ENCODE measurements at places on chromosomes 6 and 20.
A peak's percentile ranks its signal among the peaks of the same experiment; 100 is the strongest.

DNA sequence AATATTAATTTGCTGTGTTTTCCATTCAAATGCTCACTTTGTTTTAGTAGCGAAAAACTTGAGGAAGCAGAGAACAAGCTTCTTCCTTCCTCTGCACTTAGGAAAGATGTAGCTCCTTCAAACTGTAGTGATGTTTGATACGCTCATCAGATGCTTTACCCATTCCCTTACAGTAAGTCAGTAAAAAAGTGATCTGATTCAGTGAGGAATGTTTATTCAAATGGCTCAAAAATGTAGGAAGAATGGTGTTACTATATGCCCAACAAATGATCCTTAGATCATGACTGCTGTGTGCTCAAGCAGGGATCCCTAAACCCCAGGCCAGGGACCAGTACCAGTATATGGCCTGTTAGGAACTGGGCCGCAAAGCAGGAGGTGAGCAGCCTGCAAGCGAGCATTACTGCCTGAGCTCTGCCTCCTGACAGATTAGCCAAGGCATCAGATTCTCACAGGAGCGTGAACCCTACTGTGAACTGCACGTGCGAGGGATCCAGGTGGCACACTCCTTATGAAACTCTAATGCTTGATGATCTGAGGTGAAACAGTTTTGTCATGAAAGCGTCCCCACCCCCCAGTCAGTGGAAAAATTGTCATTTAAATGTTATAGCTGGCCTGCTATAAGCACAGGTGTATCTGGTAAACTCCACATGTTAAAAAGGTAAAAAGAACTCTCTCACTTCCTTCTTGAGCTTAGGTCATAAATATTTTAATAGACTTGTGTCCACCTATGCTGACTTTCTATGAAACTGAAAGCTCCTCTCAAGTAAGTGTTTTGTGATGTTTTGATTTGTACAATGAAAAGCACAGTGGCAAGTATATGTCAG lies 187.2 kb downstream of the FOXC1 start:
- H3K4me3 ChIP-seq = no peak overlapping the region
- DNase-seq = no peak
- H3K4me1 ChIP-seq = peaks cover 10% of the 10 kb centered on the region
- no peaks in the 10 kb centered on the region for H3K27me3 ChIP-seq

GRCh38 chr6:31718265-31718664 lies 3.1 kb downstream of the LY6G6D start:
- H3K36me3 ChIP-seq = no peaks in the 10 kb centered on the region
- H3K4me3 ChIP-seq = no peak overlapping the region
- DNase-seq = no peak
- H3K27me3 ChIP-seq = peaks cover 14% of the 10 kb centered on the region
- peaks cover 11% of the 10 kb centered on the region for H3K4me1 ChIP-seq
- no peak overlapping the region for H3K27ac ChIP-seq

GRCh38 chr6:149271348-149272340 lies 45.9 kb upstream of the TAB2 start:
- H3K27ac ChIP-seq = peak overlapping the region; percentile 90
- H3K27me3 ChIP-seq = no peaks in the 10 kb centered on the region
- H3K4me1 ChIP-seq = peaks cover 43% of the 10 kb centered on the region
- peaks cover 27% of the 10 kb centered on the region for H3K36me3 ChIP-seq
- DNase-seq = peak; percentile 69

GRCh38 chr20:5172903-5173463 lies 46.2 kb downstream of the CDS2 start:
- H3K4me3 ChIP-seq = no peak overlapping the region
- peak overlapping the region; percentile 21 for H3K27ac ChIP-seq
- H3K4me1 ChIP-seq = peaks cover 36% of the 10 kb centered on the region

DNA sequence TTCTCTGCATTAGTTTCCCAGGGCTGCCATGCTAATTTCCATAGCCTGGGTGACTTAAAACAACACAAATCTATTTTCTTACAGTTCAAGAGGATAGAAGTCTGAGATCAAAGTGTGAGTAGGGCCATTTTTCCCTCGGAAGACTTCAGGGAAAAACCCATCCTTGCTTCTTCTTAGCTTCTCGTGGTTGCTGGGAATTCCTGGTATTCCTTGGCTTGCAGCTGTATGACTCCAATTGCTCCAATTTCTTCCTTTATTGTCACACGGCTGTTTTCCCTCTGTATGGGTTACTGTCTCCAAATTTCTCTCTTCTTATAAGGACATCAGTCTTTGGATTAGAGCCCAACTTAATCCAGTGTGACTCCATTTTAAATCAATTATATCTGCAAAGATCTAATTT lies 128.4 kb upstream of the JAG1 start:
- no peaks in the 10 kb centered on the region for H3K36me3 ChIP-seq
- DNase-seq = no peak
- H3K4me1 ChIP-seq = no peaks in the 10 kb centered on the region
- H3K27ac ChIP-seq = no peak overlapping the region
- H3K27me3 ChIP-seq = no peaks in the 10 kb centered on the region
- no peak overlapping the region for H3K4me3 ChIP-seq

DNA sequence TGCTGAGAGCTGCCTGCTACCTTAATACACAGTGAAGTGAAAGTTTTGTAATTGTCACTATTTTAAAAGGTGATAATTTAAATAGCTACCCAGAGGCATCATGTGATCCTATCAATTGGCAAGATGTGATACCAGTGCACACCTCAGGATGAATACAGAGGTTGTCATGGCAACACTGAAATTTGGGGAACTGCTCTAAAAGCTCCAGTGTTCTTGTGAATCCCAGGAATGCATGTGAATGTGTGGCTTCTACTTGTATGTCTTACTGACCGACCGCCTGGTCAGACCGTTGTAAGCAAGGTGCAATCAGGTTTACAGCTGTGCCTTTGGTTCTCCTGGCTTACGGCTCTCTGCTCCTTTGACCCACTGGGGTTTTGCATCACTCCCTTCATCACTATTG lies 146.3 kb upstream of the GJE1 start:
- no peaks in the 10 kb centered on the region for H3K4me1 ChIP-seq
- H3K27me3 ChIP-seq = peaks cover 3% of the 10 kb centered on the region
- no peak overlapping the region for H3K4me3 ChIP-seq
- H3K27ac ChIP-seq = no peak overlapping the region

DNA sequence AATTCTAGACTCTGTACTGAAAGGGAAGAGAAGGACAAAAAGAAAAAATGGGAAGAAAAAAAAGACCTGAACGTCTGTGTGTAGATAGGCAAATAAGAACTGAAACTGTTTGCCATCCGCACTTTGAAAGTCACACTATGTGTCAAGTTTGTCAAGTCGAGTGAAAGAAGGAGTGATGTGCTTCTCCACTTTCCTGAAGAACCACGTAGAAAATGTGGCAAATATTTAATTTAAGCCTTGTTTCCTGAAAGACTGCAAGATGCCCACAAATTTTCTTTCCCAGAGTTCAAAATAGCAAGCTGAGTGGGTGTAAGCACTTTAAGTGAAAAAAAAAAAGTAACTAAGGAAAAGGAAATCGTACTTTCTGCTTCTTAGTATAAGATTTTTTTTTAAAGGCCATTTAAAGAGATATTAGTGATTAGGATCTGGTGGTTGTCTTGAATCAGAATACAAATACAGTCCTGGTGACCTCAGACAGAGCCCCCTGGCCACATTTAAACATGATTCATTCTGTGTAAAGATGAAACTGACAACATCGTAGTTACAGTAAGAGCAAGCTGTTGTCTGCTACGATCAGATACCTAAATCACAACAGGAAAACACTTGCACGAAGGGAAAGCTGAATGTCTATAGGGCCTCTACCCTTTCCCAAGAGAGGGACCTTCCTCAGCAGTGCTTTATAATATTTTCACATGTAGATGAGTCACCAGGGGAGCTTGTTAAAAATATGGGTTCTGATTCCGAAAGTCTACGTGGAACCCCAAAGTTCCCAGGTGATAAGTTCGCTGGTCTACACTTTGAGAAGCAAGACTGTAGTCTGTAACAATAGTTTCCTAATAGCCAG lies 102.3 kb downstream of the HIVEP2 start:
- H3K36me3 ChIP-seq = peaks cover 5% of the 10 kb centered on the region
- peak overlapping the region; percentile 71 for H3K4me3 ChIP-seq
- no peaks in the 10 kb centered on the region for H3K27me3 ChIP-seq
- DNase-seq = peak; percentile 59

- H3K27me3 ChIP-seq = no peaks in the 10 kb centered on the region
- peaks cover 15% of the 10 kb centered on the region for H3K4me1 ChIP-seq
- DNase-seq = no peak
- no peak overlapping the region for H3K4me3 ChIP-seq
- H3K36me3 ChIP-seq = peaks cover under 1% of the 10 kb centered on the region
- no peak overlapping the region for H3K27ac ChIP-seq
Measured at GRCh38 chr20:56362833-56363413, 4.1 kb downstream of the FAM210B start.
